ENCODE measurements at places on chromosomes 16 and 17. TPM values are rescaled to one million over a fixed set of nuclear protein-coding genes. Genes with fewer than 3 reads are reported as not detected.

Gene ASB16
- 0.14 TPM for total RNA-seq

Gene TMEM204
- total RNA-seq, result 12.6 TPM

GRCh38 chr16:3242709-3243108 lies 7.8 kb upstream of the ZNF200 start:
- peaks cover 3% of the 10 kb centered on the region for H3K4me1 ChIP-seq
- DNase-seq, result no peak
- H3K36me3 ChIP-seq, result no peaks in the 10 kb centered on the region
- H3K4me3 ChIP-seq, result no peak overlapping the region
- H3K27me3 ChIP-seq, result peaks cover 5% of the 10 kb centered on the region

DNA sequence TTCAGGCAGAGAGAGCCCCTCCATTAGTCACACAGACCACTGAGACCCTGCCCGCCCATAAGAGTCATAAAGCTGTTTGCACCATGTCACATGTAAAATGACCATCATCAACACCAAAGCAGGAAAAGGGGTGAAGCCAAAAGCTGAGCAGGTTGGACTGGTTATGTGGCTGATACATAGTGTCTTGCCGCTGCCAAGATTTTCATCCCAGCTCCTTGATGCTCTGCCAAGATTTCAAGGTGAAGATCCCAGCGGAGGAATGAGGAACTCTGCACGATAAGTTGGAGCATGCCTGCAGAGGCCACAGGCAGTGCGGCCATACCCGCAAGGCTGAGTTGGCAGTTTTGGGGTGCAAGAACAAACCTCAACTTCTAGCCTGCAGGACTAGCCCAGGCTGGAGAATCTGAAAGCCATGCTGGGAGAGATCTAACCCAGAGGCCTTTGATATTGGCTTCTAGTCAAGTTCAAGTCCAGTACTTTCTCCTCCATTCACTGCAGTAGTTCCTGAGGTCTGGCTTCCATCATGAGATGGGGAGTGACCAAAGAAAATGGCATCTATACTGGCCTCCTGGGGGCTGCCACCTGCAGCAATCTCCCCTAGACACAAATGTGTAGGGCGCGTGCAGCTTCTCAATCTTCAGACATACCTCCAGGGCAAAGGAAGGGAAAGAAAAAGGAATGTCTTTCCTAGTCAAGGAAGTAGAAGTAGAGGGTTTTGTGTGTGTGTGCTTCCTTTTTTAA lies 79.7 kb upstream of the NOL11 start:
- no peaks in the 10 kb centered on the region for H3K4me1 ChIP-seq
- peaks cover 4% of the 10 kb centered on the region for H3K36me3 ChIP-seq
- no peak for DNase-seq
- H3K4me3 ChIP-seq, result no peak overlapping the region
- H3K27me3 ChIP-seq, result no peaks in the 10 kb centered on the region
- H3K27ac ChIP-seq, result no peak overlapping the region

GRCh38 chr17:79078476-79079190 lies 4.0 kb downstream of the ENGASE start:
- H3K36me3 ChIP-seq, result peaks cover 12% of the 10 kb centered on the region
- DNase-seq, result no peak
- H3K27me3 ChIP-seq, result no peaks in the 10 kb centered on the region
- no peak overlapping the region for H3K4me3 ChIP-seq
- no peak overlapping the region for H3K27ac ChIP-seq

GRCh38 chr17:80845069-80845862 lies 146.4 kb upstream of the CHMP6 start:
- H3K4me3 ChIP-seq, result no peak overlapping the region
- peak overlapping the region; percentile 7 for H3K27ac ChIP-seq
- no peak for DNase-seq
- H3K27me3 ChIP-seq, result no peaks in the 10 kb centered on the region
- peaks cover 46% of the 10 kb centered on the region for H3K36me3 ChIP-seq

- no peak overlapping the region for H3K4me3 ChIP-seq
- no peak for DNase-seq
- no peaks in the 10 kb centered on the region for H3K27me3 ChIP-seq
- H3K36me3 ChIP-seq, result no peaks in the 10 kb centered on the region
- no peak overlapping the region for H3K27ac ChIP-seq
- H3K4me1 ChIP-seq, result no peaks in the 10 kb centered on the region
Observed at GRCh38 chr17:42853597-42853967, 2.6 kb downstream of the AOC3 start.

- no peaks in the 10 kb centered on the region for H3K27me3 ChIP-seq
- H3K36me3 ChIP-seq, result peaks cover 10% of the 10 kb centered on the region
- H3K27ac ChIP-seq, result no peak overlapping the region
- no peaks in the 10 kb centered on the region for H3K4me1 ChIP-seq
- DNase-seq, result no peak
- no peak overlapping the region for H3K4me3 ChIP-seq
Observed at GRCh38 chr16:89581861-89582563, 6.5 kb downstream of the CPNE7 start.

DNA sequence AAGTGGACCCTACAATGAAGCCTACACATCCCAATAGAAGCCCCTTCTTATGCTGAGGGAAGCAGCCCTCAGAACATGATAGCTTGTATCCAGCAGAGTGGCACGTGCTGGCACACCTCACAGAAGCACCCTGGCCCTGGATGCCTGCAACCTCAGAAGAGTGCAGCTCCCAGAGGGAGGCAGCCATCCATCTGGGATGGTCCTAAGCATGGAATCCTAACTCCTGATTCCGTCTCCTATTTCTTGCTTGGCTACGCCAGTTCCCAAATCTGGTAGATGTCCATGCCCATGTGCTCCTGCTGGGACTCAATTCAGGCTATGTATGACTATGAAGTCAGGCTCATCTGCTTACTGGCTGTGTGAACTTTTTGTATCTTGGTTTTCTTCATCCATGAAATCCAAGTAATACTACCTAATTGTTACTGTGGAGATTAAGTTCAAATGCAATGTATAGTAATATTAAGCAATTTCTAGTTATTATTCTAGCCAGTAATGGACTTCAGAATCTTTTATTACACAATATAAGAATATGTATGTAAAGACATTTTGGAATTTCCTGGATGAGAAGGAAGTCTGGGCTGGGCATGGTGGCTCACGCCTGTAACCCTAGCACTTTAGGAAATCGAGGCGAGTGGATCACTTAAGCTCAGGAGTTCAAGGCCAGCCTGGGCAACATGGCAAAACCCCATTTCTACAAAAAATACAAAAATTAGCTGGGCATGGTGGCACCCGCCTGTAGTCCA lies 32.4 kb downstream of the SIAH1 start:
- H3K4me1 ChIP-seq, result peaks cover 24% of the 10 kb centered on the region
- H3K36me3 ChIP-seq, result peaks cover 48% of the 10 kb centered on the region
- no peak for DNase-seq
- no peak overlapping the region for H3K4me3 ChIP-seq
- no peak overlapping the region for H3K27ac ChIP-seq
- H3K27me3 ChIP-seq, result no peaks in the 10 kb centered on the region

GRCh38 chr16:85923153-85924021 lies 24.4 kb downstream of the IRF8 start:
- DNase-seq, result peak; percentile 26
- peaks cover 39% of the 10 kb centered on the region for H3K4me1 ChIP-seq
- H3K27me3 ChIP-seq, result peaks cover 6% of the 10 kb centered on the region
- H3K4me3 ChIP-seq, result no peak overlapping the region
- H3K27ac ChIP-seq, result peak overlapping the region; percentile 58

DNA sequence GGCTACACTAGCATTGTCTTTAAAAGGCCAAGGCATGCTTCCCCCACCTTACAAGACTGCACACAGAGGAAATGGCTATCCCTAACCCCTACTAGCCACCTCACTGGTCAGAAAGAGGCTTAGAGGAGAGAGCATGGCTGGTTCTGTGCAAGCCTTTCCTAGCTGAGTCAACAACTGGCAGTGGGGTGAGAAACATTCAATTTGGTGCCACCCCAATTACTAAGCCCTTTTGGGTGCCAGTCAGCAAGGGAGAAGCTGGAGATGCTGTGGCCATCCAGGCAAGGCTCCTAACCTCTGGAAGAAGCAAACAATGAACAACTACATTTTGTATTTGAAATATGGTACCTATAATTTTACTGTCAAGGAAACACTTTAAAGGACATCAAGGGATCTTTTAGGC lies 4.7 kb upstream of the KAT7 start:
- H3K36me3 ChIP-seq, result no peaks in the 10 kb centered on the region
- peaks cover 21% of the 10 kb centered on the region for H3K4me1 ChIP-seq
- no peaks in the 10 kb centered on the region for H3K27me3 ChIP-seq
- H3K27ac ChIP-seq, result no peak overlapping the region
- H3K4me3 ChIP-seq, result no peak overlapping the region

DNA sequence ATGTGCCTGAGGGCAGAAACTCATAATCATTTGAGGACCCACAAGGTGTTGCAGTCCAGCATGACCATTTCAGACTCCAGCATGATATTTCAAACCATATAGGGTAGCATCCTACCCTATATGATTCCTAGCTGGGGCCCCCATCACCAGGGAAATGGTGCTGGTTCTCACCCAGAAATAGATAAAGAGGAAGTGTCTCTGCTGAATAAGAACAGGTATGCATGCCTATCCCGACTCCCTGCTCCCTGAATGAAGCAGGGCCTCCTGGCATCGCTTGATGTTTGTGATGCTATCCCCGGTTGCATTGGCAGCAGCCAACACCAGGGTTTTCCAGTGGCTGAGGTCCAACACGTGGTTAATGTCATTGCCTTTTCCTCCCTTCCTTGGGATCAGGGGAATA lies 17.1 kb upstream of the HEATR6 start:
- H3K4me3 ChIP-seq, result no peak overlapping the region
- H3K4me1 ChIP-seq, result no peaks in the 10 kb centered on the region
- H3K36me3 ChIP-seq, result no peaks in the 10 kb centered on the region
- no peak overlapping the region for H3K27ac ChIP-seq

DNA sequence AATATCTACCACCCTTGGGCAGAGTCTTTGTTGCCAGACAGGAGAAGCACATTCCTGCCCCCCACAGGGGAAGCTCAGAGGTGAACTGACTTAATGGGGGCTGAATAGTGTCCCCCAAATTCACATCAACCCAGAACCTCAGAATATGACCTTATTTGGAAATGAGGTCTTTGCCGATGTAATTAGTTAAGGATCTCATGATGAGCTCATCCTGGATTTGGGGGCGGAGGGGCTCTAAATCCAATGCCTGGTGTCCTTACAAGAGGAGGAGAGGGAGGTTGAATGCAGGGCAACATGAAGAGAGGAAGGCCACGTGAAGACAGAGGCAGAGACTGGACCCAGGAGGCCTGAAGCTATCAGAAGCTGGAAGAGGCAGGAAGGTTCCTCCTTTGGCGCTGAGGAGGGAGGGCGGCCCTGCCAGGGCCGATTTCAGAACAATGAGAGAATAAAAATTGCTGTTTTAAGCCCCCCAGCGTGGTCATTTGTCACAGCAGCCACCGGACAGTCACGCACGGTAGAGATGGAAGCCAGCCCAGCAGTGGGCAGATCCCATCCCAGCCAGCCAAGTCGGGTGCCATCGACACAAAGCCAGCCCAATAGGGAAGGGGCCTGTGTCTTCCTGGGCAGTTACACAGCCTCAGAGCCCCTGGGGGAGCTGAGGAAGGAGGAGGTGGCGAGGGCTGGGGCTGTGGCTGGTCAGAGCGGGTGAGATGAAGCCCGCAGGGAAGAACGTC lies 21.3 kb downstream of the C16orf74 start:
- no peak overlapping the region for H3K4me3 ChIP-seq
- DNase-seq, result no peak
- H3K27me3 ChIP-seq, result no peaks in the 10 kb centered on the region
- H3K27ac ChIP-seq, result no peak overlapping the region
- no peaks in the 10 kb centered on the region for H3K4me1 ChIP-seq
- H3K36me3 ChIP-seq, result no peaks in the 10 kb centered on the region

Gene FBXW10
- 0.23 TPM for total RNA-seq

- no peak overlapping the region for H3K4me3 ChIP-seq
- no peaks in the 10 kb centered on the region for H3K27me3 ChIP-seq
- peaks cover 4% of the 10 kb centered on the region for H3K4me1 ChIP-seq
- no peaks in the 10 kb centered on the region for H3K36me3 ChIP-seq
- no peak overlapping the region for H3K27ac ChIP-seq
Observed at GRCh38 chr17:49551221-49552069, 24.2 kb upstream of the NXPH3 start.

DNA sequence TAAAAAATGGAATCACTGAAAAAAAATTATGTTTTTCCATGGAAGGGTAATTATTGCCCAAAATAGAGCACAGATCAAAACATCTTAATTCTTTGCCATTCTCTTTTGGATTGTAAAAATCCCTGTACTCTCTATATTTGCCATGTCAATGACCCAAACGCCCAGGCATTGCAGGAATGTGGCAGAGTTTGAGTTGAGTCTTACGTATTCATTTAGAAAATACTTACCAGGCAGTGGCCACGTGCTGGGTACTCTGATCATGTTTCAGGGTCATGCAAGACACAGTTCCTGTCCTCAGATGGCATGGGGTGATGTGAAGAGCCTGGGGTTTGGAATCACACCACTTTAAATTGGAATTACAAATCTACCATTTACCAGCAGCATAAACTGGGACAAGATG lies 267.7 kb downstream of the ABCC12 start:
- DNase-seq, result no peak
- H3K36me3 ChIP-seq, result no peaks in the 10 kb centered on the region
- no peak overlapping the region for H3K4me3 ChIP-seq
- H3K4me1 ChIP-seq, result no peaks in the 10 kb centered on the region

Gene TSPOAP1
- 12.4 TPM for total RNA-seq

Gene C17orf113
- total RNA-seq, result 0.19 TPM

Gene FA2H
- not detected for total RNA-seq

Gene TMEM100
- not detected for total RNA-seq

GRCh38 chr16:25692351-25692741 lies 587 bp downstream of the HS3ST4 start:
- no peaks in the 10 kb centered on the region for H3K4me1 ChIP-seq
- H3K4me3 ChIP-seq, result no peak overlapping the region
- peak; percentile 18 for DNase-seq
- H3K27ac ChIP-seq, result no peak overlapping the region
- H3K27me3 ChIP-seq, result peaks cover 58% of the 10 kb centered on the region

- H3K36me3 ChIP-seq, result peaks cover 41% of the 10 kb centered on the region
- H3K27ac ChIP-seq, result no peak overlapping the region
- DNase-seq, result no peak
- H3K4me3 ChIP-seq, result no peak overlapping the region
- H3K4me1 ChIP-seq, result peaks cover 9% of the 10 kb centered on the region
Observed at GRCh38 chr16:71929048-71929447, 33.7 kb downstream of the IST1 start.

DNA sequence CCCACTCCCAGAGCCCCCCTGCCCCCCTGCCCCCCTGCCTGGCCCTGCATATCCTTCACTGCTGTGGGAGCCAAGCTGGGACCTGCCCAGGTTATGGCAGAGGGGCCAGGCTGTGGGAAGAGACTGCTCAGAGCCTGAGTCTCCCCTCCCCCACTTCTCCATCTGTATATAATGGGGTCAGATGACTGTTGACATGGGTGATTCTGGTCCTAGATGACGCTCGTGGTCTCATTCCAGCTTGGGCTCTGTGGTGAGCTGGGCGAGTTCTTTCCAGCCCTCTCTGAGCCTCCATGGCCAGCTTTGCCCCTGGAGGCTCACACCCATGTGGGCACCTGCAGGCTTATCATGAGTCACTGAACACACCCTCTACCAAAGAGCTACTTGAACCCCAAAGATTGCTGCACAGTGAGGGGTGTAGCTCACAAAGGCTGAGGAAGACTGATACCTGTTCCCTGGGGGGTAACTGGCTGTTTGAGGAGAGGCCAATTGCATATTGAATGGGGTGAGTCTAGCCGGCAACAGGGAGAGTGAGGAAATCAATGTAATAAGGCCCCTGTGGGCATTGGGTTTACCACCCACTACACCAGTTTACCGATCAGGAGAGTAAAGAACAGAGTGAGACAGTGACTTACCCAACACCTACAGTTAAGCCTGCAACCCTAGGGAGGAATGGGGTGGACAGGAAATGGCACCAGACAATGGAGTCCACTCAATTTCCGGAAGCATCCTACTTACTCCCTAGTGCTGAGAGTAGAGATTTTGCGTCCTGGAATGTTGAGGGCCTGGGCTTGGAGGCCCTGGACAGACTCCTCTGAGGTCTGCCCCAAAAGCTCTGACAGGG lies 4.2 kb upstream of the SREBF1 start:
- H3K36me3 ChIP-seq, result peaks cover 3% of the 10 kb centered on the region
- peaks cover 38% of the 10 kb centered on the region for H3K4me1 ChIP-seq
- peak overlapping the region; percentile 83 for H3K27ac ChIP-seq
- DNase-seq, result peak; percentile 41

Gene KRT27
- total RNA-seq, result not detected

Measured in activated CD4-positive, alpha-beta T cell treated with anti-CD3 and anti-CD28 coated beads for 36 hours (primary cell).